Cortex of kidney (tissue), 1 donor: ENCODE measurements at places on chromosomes 3 and 15.

GRCh38 chr3:174951034-174951433 is 91.9 kb downstream of the NAALADL2 start:
- no peak for DNase-seq

- no peak for DNase-seq
These were observed 1.3 kb upstream of the ZBTB47 start for GRCh38 chr3:42652251-42652610.

DNA sequence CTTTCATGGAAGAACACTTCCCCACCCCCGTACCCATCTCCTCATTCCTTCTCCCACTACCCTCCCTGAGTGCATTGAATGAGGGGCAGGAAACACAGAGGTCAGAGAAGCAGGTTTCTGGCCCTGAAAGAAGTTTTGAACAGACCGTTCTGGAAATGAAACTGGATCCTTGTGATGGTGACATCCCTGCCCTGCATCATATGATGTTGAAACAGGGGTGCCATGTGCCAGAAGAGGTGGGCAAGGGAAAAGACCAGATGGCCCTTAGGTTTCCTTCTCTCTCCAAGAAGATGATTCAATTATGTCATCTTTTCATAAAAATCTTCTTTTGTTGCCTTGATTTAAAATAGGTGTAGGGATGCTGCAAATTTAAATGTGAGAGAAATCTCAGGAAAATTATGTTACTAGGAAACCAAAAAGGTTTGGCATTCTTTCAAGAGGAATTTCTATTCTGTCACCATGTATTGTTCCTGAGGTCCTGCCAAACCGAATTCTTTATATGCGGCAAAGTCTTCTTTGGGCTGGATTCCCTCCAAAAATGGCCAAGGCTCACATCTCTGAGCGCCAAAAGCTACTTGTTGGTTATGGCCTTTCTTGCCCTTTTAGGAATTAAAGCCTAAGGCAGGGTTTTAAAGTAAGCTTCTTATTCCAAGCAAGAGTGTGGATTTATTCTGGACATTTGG is 19.9 kb upstream of the TNFAIP8L3 start:
- DNase-seq: no peak

GRCh38 chr3:171028779-171029232 is 2.3 kb upstream of the SLC2A2 start:
- no peak for DNase-seq

DNA sequence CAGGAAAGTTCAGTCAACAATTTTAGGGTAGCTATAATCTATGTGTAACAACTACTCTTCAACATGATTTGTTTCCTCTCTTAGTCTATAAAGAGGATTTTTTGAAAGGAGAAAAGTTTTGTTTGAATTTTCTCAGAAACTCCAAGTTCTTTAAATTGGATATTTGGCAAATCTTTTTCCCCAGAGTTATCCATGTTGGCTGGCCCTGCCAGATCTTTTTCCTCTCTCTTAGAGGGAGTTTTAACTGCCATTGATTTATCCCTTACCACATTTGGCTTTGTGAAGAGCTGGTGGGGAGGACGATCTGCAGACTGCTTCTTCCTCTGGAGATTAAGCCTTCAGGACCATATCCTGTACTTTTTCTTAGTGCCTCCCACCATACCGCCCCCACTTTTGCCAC is 64.9 kb upstream of the ROPN1 start:
- DNase-seq: no peak

DNA sequence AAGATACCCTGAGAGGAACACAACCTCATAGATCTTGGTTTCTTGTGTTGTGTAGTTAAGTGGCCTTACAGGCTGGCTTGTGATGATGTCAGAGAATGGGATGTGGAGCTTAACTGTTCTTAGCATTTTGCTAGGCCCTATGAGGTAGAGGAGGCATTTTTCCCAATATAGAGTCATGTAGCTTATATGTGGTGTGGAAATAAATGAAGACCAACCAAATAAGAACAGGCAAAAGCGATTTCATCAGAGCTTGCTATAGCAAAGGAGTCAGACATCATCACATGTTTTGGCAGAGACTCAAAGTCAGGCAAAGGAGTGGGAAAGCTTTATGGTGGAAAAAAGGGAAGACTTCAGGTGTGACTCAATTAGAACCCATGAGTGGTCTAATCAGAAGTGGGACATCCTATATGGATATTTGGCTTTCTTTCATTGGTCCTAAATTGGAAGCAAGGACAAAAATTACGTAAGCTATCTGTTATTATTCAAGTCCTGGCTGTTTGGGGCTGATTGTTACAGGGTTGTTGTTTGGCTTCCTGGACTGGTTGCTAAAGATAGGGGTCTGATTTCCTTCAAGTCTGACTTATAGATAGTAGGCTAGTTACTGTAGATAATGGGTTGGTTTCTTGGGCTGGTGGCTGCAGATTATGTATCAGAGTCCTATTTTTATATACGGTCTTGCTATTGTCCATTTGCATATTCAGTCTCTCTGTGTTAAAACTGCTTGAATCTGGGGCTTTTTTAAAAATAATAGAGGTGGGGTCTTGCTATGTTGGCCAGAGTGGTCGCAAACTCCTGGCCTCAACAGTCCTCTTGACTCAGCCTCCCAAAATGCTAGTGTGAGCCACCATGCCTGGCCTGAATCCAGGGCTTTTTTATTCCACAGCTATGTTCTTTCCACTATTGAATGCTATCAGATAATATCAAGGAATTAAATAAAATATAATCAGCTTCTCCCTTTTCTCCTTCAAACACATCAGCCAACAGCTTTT is 30.3 kb upstream of the SETD2 start:
- DNase-seq: no peak
